Hindlimb muscle (tissue), 1 donor: ENCODE measurements at places on chromosomes 16 and 17. TPM values are rescaled to one million over a fixed set of nuclear protein-coding genes. Genes with fewer than 3 reads are reported as not detected.

USP6 gene
- 21.0 TPM for polyA plus RNA-seq

GRCh38 chr16:11229906-11230305 lies 26.1 kb downstream of the SOCS1 start:
- DNase-seq = no peak

DNA sequence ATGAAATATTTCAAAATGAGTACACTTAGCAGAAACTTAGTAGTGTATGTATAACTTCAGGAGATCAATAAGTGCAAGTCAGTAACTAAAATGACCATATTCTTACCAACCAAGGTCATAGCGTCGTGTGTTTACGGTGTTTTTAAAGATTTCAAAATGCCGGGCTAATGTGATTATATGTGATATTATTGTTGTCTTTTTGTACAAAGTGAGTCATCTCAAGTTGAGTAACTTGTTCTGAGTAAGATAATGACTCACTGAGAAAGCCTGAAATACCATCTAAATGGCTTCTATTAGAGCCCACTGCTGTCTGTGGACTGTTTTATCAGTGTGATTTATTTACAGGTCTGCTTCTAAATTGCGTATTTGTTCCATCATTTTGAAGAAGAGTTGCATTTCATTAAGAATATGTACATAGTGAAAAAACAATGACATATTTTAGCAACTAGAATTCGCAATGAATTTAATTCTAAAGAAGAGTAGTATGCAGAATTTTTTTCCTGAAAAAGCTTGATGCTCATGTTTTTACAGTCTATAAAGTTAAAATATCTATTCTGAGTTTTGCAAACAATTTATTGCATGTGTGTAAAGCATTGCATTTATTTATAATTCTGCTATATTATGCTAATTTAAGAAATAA lies 12.7 kb downstream of the KRT12 start:
- no peak for DNase-seq

- DNase-seq = no peak
Measured at GRCh38 chr17:49994085-49995054, 654 bp downstream of the DLX3 start.

- no peak for DNase-seq
Measured at GRCh38 chr16:84913315-84913714, 93.5 kb downstream of the CRISPLD2 start.

- no peak for DNase-seq
Measured at GRCh38 chr16:89795676-89796075, 20.8 kb downstream of the FANCA start.

DNA sequence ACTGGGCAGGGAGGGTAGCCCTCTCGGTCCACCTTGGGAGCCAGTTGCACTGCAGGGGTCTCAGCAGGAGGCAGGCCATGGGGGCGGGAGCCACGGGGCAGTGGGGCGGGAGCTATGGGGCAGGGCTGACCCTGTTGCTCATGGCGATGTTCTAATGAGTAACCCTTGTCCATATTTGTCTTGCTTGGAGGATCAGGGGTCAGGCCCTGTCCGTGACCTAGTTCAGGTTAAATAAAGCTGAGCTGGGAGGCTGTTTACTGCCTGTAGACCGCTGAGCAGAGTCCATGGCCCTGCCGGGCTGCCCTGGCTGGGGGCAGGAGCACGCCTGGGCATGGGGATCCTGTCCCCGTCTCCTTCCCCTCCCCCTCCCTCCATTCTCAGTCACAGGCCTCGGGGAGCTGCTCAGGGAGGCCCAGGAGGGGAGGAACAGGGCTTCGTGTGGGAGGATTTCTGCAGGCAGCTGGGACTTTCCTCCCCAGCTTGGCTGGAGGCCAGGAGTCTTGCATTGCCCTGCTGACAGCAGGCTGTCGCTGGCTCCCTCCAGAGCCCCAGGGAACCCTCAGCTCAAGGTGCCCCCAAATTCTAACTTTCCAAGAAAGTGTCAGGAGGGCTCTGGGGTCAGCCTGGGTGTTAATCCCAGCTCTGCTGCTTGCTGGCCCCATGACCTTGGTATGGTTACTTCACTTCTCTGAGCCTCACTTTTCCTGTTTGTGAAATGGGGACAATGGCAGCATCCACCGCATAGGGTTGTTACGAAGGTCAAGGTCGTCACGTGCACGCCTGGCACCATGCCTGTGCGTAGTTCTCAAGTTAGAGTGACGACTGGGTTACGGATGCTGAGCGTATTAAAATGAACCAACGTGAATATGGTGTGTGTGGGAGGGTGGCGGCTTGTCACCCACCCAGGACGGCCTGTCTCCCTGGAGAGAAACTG lies 6.1 kb upstream of the SERPINF2 start:
- no peak for DNase-seq

TP53 gene
- polyA plus RNA-seq = 44.1 TPM

DNAI2 gene
- polyA plus RNA-seq = not detected

MPO gene
- 11.4 TPM for polyA plus RNA-seq

DNA sequence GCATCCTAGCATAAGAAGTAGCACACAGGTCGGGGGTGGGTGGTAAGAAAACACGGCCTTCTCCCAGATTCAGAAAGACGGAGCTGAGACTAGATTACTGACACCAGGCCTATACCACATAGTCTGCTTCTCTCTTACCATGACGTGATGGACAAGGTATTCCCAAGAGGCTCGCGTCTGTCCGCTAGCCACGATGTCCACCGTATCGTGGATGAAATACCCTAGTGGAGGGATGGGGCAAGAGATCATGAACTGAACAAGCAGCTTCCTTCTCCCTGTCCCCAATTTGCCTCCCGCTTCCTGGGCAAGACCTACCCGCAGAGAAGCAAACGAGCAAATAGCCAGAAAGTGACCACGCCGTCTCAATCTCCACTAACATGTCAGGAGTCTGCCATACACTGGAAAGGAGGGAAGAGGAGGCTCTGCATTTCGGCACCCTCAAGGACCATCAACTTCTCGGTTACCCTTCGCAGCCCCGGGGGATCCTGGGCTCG lies 820 bp downstream of the TLCD1 start:
- no peak for DNase-seq

GRCh38 chr16:17235147-17235815 lies 235.5 kb downstream of the XYLT1 start:
- no peak for DNase-seq

DNA sequence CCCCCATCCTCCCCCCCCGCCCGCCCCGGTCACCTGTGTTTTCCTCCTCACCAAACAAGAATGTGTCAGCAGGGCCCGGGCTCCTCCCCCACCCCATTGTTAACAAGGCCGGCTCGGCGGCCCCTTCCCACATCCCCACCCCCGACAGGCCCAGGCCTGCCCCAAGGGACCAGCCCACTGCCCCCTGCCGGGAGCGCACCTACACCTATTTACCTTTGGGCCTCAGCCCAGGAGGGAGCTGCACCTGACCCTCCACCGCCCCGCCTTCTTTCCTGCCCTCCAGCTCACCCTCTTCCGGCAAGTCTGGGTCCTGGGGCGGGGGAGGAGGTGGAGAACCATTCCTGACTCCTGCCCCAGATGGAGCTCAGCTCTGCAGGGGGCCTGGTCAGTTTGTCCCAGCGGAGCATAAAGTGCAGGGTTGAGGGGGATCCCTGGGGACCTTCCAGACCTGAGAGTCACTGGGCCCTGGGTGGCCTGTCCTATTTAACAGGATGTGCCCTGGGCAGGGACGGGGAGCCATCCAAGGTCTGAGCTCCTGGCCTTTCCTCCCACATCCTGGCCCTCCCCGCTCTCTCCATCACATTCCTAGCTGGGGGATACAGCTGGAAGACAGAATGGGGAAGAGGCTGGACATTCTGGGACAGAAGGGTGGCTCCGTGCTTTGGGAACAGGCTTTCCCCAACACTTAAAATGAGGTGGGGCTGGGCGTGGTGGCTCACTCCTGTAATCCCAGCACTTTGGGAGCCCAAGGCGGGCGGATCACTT lies 8.3 kb downstream of the FOXJ1 start:
- DNase-seq = no peak

RASD1 gene
- polyA plus RNA-seq = 6.9 TPM

NPIPA5 gene
- 14.3 TPM for polyA plus RNA-seq

DNA sequence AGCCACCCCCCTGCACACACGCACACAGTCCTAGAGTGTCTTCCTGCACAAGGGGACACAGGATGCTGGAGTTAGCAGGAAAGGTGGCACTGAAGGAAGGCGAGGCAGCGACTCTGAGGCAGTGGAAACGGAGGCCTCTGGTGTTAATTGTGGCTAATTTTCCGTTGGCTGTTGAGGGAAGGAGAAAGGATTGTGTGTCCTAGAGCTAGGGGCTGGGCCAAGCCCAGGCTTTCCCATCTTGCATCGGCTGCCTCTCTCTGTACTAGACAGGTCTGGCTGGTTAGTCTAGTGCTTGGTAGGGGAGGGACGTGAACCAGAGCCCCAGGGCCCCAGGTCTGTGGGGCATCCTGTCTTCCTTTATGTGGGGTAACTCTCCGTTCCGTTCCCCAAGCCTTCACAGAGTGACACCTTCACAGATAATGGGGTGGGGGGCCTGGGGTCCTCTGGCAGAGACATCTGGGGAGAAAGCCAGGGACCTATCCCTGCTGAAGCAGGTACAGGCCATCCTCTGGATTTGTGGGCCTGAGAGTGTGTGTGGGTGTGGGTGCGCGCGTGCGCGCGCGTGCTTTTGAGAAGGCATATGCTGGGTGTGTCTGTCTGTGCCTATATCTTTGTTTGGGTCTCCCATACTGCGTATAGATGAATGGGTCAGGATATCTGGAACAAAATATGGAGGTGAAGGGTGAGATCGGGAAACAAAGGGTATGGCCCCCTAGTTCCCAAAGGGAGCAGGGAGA lies at the start of gene CHD3:
CHD3 (plus strand) TSS at position 606 of the 737 bp plus-strand sequence. CDS start 212 bp downstream, outside the sequence.
- peak; percentile 53 for DNase-seq

P2RX1 gene
- 4.5 TPM for polyA plus RNA-seq

DNA sequence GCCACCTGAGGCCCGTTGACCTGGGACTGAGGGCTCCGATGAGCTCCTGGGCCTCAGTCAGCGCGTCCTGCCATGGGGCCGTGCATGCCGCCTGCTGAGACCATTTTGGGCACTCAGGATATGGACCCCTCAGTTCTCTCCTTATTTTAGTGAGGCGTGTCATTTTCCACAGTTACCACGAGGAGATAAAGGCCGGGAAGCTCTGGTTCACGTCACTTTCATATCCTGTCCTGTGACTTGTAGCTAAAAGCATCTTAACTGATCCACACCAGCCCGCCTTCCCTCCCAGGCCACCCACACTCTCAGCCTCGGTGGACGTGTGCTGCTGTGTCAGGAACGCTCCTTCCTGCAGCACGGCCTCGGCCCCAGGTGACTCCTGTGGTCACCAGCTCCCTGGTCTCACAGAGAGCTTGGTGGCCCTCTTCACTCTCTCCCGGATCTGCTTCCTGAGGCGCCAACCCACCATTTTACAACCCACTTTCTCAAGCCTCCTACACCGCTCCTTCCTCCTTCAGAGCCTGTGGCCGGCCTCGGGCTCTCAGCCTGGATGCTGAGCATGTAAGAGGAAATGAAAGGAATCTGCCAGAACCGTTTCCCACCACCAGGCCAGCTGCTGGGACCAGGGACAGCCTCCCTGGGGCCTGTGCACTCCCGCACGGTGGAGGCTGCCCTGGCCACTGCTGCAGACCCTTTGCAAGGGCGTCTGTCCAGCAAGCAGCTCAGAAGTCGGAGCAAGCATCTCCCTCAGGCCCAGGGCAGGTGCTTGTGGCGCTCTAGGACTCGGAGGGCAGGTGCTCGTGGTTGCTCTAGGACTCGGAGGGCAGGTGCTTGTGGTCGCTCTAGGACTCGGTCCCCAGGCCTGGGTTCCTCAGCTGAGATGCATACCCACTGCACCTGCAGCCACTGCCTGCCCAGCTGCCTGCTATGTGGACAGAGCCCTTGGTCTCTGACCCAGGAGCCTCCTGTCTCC lies 23.9 kb upstream of the FASN start:
- no peak for DNase-seq

- DNase-seq = no peak
Measured at GRCh38 chr16:57268804-57269800, 15.4 kb downstream of the PLLP start.

GRCh38 chr17:67377488-67378453 lies 690 bp downstream of the PITPNC1 start:
- DNase-seq = peak; percentile 50

NR1D1 gene
- 5.5 TPM for polyA plus RNA-seq

PDILT gene
- polyA plus RNA-seq = not detected

DNA sequence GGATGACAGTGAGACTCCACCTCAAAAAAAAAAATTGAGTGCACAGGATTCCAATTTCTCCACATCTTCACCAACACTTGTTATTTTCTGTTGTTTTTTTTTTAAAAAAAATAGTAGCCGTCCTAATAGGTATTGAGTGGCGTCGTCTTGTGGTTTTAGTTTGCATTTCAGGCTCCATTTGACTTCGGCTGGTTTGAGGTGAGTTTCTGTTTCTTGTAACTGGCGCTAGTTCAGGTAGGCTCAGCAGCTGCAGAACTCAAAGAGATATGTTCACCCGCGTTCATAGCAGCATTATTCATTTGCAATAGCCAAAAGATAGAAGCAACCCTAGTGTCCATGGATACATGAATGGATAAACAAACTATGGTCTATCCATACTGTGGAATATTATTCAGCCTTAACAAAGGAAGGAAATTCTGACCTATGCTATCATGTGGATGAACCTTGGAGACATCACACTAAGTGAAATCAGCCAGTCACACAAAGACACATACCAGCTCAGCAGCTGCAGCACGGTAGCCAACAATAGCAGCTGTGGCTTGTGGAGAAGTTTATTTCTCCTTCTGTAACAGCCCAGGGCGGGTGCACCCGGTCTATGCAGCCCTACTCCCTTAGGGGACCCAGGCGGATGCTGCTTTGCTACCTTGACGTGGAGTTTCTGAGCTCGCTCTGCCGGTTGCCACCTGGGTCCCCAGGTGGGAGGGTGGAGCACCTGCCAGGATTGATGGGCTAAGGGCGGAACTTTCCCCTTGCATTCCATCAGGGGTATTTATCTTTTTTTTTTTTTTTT lies 44.9 kb downstream of the TMEM235 start:
- no peak for DNase-seq

GRCh38 chr16:8808613-8809353 lies 11.1 kb downstream of the PMM2 start:
- DNase-seq = no peak

GRCh38 chr17:2194889-2195335 lies 108.7 kb downstream of the SMG6 start:
- DNase-seq = no peak
